Osteoblast (primary cell): ENCODE measurements at places on chromosomes 12 and 14.
A peak's percentile ranks its signal among the peaks of the same experiment; 100 is the strongest.

GRCh38 chr14:91586410-91586809, 76.3 kb upstream of the PPP4R3A start:
- no peak for DNase-seq

DNA sequence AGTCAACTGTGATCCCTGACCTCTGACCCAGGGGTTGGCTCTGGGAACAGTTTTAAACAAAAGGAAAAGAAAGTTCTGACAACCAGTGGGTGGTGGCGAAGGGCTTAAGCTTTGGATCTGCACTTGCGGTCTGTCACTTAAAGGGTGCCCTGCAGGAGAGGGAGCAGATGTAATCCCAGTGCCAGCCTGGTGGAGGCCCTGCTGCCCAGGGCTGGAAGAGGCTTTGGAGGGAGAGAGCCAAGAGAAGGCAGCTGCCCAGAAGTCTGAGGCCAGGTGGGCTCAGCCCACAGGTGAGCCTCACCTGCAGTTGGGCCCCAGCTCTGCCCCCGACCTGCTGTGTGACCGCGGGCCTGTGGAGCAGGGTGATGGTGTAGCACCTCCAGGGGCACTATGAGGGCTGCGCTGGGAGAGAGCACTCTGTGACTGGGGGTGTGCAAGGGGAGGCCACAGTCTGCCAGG, 19.1 kb downstream of the SH2B3 start:
- peak; percentile 55 for DNase-seq

DNA sequence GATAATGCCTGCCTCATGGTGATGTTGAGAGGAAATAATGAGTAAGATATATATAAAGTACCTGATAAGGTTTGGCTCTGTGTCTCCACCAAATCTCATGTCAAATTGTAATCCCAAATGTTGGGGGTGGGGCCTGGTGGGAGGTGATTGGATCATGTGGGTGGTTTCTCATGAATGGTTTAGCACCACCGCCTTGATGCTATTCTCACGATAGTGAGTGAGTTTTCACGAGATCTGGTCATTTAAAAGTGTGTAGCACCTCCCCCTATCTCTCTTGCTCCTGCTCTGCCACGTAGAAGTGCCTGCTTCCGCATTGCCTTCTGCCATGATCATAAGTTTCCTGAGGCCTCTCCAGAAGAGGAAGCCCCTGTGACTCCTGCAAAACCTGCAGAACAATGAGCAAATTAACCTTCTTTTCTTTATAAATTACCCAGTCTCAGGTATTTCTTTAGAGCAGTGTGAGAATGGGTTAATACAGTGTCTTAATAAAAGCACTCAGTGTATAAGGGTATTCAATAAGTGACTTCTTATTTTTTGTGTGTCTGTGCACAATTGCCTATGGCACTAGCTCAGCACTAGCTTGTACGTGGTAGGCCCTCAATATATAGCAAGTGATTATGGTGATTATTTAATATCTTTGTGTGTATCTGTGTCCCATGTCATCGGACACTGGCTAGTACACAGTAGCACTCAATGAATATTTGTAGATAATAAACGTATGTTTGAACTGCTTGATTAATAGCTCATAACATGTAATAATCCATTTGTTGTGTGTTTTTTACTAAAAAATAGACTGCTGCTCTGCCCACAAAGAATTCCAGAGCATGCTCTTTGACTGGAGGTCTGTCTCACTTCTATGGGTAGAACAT, 138.1 kb upstream of the LMNTD1 start:
- no peak for DNase-seq

GRCh38 chr12:113917393-113917792, 48.7 kb downstream of the RBM19 start:
- no peak for DNase-seq

DNA sequence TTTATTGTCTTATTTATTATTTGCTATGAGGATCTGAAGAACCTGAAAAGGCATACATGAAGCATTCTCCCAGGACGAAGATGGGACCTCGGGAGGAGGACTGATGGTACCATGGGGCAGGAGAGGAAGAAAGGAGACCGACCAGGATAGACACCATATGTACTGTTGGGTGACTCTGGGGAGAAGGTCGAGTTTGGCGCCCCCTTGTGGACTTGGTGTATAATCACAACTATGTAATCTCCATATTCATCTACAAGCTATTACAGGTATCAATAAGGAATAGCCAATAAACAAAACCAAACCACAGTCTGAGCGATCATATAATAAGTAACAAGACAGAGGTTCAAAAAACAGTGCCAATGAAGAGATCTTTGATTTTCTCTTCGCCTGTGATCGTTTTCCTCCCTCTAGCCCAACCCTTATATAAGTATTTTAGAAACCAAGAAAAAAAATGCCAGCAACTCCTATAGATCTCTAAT, 139.1 kb downstream of the SPTSSA start:
- peak; percentile 89 for DNase-seq

DNA sequence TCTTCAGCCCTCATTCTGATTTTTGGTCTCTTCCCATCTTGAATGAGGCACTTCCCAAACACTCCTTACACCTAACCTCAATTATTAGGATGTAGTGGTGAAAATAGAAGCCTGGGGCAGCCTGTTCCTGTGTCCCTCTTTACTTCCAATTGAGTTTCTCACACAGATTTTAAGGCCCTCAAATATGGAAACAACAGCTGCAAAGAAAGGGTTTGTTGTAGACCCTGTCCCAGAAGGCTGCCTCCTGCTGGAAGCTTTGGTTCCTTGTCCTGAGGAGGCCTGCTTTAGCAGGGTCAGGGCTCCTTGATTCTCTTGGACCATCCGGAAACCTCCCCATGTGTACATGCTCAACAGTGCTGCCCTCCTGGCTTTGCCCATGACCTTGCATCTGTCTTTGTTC, 101.3 kb downstream of the TGFB3 start:
- no peak for DNase-seq

- no peak for DNase-seq
Measured at GRCh38 chr14:88698651-88699050, 94.1 kb downstream of the EML5 start.

GRCh38 chr12:72330301-72330700, 58.1 kb downstream of the TRHDE start:
- DNase-seq = peak; percentile 66

DNA sequence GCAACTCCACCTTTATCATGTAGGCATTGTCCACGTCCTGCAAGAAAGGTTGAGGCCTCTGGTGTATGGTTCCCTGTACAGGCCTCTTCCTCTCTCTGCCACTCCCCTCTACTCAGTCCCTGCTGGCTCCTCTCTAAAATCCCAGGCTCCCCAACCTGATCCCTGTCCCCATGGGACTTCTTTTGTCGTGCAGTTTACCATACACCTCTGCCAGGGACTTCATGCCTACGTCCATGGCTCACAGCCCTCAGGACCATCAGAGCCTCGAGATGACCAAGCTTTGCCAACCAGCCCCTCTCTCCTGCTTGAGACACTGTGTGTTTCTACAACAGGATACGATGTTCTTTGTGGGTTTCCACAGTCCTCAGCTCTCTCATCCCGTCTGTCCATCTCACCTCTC, 2.9 kb downstream of the KRT2 start:
- no peak for DNase-seq

DNA sequence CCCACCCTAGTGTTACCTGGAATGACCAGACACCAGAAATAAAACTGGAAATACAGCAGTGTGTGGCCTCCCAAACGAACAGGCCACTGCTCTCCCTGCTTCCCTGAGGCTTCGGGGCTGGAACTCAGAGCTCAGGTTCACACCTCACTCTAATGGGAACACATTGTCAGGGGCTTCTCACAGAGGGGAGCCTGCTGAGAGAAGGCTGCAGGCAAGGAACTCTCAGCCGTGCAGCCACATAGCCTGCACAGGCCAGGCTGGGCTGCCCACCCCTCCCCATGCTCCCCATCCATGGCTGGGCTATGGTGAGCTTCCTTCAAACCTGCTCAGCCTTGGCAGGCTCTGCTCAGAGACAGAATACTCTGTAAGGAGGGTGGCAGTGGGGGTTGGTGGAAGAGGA, 302.5 kb downstream of the EMP1 start:
- DNase-seq = no peak

- no peak for DNase-seq
Measured at GRCh38 chr12:68378872-68379606, 46.9 kb upstream of the MDM1 start.

DNA sequence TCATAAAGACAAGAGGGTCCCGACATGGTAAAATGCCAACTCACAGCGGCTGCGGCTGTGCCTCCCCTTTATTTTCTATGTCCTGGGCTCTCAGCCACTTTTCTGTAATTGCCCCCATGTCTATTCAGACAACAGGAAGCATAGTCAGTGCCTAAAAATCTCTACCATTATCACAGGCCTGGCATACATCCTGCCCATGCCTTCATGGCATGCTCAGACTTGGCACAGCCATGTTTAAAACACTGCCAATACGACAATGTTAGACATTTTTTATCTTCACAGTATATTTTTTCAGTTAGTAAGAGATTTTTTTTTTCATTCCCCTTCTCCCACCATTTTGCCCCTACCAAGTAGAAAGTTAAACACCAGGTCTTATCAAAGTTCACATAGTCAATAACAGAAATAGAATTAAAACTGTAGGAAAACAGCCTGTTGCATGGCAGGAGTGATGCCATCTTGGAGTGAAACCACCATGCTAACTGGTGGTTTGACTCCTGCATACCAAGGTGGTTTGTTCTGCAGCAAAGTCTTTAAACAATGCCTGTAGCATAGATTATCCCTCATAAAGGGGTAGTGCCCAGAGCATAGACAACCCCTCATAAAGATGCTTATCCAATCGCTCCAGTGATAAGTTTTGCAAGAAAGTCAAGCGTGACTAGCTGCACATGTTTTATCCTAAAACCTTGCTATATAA, 18.9 kb upstream of the CERS5 start:
- DNase-seq = peak; percentile 66

DNA sequence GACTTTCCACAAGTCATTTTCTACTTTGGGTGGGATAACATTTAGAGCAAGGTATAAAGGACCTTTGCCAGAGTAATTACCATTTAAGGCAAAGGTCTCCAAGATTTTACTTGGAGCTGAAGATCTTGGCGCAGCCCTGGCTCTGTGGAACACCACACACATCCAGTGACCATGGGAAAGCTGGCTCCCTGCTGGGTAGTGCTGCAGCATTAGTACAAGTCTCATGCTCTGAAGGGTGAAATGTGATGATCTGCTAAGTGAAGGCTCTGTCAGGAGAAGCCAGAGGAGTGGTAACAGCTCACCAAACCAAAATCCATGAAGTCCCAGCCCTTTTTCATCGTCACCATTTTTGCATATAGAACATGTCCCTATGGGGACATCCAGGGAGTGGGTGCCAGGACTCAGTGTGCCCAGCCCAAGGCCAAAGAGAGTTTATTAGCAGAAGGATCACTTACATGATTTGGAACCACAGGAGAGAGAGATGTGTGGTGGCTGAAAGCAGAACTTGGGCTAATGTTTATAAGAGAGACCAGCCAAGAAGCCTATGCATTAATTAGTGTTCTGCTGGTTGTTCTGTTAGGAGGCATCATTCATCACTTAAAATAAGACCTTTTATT, 110.7 kb downstream of the SLC38A6 start:
- no peak for DNase-seq
